ENCODE measurements at places on chromosomes 3 and 15.
A peak's percentile ranks its signal among the peaks of the same experiment; 100 is the strongest.

DNA sequence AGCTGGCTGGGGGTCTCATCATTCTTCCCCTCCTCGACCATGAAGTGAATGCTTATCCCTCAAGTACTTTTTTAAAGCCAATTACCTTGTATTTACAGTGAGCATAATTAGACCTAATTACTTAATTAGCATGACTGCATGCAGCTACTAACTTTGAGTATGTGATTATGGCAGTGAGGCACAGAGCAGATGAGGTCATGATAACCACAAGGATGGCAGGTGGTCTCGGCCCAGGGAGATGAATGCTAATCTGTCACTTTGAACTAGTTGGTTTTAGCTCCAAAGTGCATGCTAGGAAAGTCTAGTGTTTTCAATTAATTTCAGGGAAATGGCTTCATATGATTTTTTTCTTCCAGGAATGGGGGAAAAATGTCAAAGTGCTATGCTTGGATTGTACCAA, 233.8 kb downstream of the NTRK3 start:
- DNase-seq: no peak

DNA sequence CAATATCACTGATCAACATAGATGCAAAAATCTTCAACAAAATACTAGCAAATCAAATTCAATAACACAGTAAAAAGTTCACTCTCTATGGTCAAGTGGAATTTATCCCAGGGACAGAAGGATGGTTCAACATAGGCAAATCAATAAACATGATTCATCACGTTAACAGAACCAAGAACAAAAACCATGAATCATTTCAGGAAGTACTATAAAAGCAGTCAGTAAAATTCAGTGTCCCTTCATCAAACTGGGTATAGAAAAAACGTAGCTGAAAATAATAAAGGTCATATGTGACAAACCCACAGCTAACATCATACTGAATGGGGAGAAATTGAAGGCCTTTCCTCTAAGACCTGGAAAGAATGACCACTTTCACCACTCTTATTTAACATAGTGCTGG, 172.1 kb downstream of the POLR2M start:
- DNase-seq: no peak

DNA sequence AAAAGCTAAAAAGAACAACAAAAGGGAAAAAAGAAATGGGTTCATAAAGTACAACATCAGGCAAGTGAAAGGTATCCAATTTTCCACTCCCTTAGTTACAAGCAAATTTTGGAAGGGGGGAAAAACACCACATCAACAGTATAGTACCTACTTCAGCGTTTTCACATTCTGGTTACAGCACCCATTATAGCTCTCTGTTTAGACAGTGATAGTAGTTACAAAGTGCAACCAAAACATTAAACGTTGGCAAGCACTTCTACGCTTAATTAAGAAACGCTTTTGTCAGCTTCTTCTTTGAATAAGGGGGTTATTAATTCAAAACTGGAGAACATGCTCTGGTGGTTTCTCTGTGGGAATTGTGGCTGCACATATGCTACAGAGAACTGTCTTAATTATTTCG, 180.2 kb downstream of the VPS13C start:
- DNase-seq: no peak

DNA sequence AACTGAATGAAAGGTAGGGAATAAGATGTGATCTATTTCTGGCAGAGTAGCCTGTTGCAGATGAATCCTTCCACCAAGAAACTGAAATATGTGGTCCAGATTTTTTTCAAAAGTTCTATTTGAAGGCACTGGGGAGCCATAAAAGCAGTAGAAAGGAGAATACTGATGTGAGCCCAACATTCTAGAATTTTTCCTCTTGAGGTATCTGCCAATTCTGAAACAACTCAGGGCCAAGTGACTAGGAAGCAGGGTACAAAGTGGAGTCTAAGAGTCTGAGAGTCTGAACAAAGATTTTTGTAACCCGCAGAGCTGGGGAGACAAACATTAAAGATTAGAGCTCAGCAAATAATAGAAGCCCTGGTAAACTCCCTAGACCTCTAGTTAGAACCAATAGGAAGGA, 58.3 kb upstream of the SLCO3A1 start:
- no peak for DNase-seq

DNA sequence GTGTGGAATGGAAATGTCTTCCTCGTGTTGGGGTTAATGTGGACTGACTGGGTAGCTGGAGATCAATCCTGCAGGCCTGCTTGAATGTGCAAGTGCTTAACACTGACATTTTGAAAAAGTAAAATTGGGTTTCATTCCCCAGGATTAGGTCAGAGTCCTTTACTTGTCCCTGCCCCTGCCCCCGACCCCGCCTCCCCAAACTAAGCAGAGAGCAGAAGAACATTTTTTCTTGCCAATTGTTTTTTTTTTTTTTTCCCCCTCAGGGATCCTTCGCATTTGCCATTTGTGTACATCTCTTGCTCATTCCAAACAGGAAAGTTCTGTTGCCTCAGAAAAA, 147.0 kb upstream of the NR2F2 start:
- DNase-seq: no peak

- no peak for DNase-seq
These were observed 170.3 kb upstream of the CGNL1 start for GRCh38 chr15:57205996-57206395.

GRCh38 chr3:147361454-147362420, 44.6 kb downstream of the ZIC4 start:
- DNase-seq: no peak

- no peak for DNase-seq
These were observed 24.3 kb downstream of the SHF start for GRCh38 chr15:45163508-45163856.

DNA sequence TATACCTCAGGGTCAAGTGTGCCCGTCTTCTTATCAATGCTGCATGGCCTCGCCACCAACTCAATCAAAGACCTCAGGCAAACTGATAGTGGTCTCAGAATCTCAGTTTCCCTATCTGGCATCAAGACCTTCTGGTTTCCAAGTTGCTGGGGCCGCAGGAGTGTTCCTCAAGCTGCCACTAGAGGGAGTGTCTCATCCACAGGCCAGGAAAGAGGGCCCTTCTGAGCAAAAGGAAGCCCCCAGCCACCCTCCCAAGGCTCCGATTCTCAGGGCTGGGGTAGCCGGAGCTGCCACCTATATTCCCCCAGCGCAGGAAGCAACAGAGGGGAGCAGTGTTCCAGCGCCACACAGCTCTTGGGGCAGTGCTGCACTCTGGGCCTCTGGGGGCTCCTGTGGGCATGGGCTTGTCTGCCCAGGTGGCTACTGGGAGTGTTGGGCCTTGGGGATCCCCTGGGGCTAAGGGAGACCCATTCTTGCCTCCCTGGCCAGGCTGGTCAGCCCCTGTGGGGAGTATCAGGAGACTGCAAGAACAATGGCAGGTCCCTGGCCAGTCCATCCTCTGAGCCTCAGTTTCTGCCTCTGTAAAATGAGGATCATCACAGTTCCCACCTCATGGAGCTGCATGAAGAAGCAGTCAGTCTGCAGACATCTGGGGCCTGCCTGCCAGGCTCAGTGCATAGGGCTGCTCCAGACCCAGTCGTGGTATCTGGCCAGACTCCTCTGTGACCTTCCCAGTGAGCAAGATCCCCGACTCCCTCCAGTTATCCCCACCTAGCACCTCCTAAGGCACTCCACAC, 23.4 kb upstream of the SEC13 start:
- peak; percentile 16 for DNase-seq

DNA sequence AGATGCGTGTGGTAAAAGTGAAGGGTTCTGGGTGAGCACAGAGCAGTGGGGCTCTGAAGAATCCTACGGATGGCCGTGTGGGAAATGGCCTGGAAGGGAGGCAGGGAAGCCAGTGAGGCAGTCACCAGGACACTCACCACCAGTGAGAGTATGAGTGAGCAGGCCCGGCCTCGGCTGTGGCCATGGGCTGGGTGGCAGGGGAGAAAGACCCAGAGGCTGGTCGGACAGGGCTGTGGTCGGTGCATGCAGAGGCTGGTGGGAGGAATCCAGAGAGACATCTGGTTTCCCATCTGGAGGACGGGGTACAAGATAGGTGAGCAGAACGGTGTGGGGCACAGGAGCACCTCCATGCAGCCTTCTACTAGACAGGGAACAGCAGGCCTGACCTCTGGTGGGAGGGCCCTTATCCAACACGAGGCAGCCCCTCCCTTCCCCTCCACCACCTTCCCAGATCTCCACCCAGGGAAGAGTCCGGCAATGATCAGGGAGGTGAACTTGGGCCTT, 10.1 kb downstream of the PCSK6 start:
- no peak for DNase-seq

DNA sequence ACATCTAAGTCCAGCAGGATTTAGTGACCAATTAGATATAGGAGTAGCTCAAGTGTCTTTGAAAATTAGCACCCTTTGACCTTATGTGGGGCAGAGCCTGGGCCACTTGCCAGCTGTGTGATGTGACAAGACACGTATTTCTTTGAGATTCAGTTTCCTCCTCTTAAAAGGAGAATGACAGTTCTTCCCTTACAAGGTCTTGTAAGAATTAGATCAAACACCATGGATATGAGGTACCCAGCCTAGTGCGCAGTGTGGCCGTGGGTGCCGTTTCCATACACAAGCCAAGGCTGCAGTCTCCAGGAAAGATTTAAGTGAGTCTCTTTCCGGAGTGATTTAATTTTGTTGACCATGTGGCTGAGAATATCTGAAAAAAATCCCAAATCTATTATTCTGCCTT, 46.3 kb downstream of the ARHGAP31 start:
- DNase-seq: no peak

- DNase-seq: no peak
These were observed 77.5 kb downstream of the IGF1R start for GRCh38 chr15:98725874-98726273.

- DNase-seq: no peak
These were observed 190.3 kb downstream of the SATB1 start for GRCh38 chr3:18234717-18235335.

- no peak for DNase-seq
These were observed 38.5 kb downstream of the C3orf62 start for GRCh38 chr3:49238274-49239127.

DNA sequence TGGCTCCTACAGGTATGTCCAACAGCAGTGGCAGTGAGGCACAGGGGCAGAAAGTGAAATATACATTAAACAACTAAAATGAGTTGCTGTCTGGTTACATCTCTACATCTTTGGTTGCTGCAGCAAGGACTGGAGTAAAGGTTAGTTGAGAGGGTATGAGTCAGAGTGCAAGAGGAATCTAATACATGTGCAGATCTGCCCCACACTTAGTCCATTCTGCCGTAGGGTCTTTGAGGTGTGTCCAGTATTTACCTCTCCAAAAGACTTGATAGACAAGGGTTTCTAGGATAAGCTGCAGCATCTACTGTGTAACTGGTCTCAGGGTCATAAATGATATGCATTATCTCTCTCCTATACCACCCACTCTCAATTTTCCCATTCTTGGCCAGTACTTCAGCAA, 6.2 kb upstream of the NEDD4 start:
- no peak for DNase-seq

DNA sequence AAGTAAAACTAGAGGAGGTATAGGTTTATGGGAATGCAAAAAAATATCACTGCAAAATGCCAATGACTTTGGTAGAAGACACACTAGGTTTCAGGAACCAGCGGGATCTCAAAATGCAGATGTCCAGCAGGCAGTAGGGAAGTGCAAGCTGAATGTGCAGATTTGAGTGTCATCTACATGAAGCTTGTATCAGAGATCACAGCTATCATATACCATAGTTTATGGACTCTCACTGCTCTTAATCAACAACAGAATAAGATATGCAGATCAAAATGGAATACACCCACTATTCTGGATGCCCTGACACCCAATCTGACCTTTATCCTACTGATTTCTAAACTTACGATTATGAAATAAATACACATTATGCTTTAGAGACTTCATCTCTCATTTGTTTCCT, 27.7 kb downstream of the TMCC1 start:
- DNase-seq: no peak

DNA sequence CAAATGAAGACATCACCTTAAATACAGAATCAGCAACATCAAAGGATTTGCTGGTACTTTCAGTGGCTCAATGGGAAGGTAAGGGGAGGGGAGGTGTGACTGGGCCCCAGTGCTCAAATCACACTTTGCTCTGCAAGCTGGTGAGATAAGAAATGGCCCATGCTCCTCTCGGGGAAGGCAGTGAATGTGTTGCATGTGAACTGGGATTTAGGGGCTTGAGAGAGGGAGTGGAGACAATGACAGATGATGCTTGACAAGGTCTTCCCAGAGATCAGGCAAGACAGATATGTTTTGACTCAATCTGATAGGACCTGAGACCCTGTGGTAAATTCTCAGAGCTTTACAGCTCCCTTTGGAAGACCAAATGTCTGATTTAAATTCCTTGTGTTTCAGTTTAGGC, 233.0 kb upstream of the PROK2 start:
- no peak for DNase-seq

DNA sequence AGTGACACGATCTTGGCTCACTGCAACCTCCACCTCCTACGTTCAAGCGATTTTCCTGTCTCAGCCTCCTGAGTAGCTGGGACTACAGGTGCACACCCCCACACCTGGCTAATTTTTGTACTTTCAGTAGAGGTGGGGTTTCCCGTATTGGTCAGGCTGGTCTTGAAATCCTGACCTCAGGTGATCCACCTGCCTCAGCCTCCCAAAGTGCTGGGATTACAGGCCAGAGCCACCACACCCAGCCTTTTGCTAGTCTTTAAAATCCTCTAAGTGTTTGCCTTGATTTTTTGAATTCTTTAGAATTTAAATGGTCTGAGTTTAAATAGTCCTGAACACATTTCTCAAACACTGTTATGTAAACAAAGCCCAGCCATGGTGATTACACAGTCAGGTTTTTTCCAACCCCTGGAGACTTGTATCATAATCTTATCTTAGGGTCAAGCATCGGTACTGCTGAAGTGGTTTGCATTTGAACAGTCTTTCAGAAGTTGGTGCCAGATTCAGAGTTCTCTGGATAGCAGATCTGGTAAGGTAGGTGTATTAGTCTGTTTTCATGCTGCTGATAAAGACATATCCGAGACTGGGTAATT, 28.2 kb upstream of the PIAS1 start:
- no peak for DNase-seq

GRCh38 chr3:187783098-187783497, 37.8 kb upstream of the BCL6 start:
- DNase-seq: peak; percentile 85

- no peak for DNase-seq
These were observed 345.1 kb downstream of the FEZF2 start for GRCh38 chr3:62028236-62028635.

DNA sequence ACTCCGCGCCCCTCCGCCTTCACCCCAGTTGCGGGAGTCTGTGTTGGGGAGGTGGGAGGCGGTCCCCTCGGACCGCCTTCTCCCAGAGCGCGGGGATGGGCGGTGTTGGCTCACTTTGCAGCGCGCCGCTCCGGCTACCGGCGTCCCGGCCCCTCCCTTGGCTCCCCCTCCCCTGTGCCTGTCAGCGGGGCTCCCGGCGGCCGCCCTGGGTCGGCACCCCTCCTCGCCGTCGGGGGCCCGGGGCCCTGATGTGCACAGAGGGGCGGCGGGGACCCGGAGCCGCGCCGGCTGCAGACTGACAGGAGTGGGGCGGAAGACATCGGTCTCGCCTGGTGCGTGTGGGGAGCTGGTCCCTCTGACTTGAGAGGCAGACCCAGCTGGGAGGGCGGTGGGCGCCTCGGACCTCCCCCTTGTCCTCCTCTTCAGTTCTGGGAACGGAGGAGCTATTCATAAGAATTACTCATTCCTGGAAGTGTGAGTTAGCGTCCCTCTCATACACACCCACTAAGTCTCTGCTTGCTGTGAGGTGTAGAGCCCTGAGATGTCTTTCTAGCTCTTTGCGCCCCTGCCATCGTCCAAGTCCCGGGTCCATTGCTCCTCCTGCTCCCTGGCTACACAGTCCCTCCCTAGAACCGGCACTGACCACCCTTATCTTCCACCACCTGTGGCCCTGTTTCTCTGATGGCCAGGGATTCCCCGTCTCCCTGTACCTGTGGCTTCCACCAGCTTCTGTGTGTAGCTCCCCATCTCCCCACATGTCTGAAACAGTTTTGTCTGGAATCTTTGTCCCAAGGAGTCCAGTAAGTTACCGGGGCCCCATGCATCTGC, 42.3 kb upstream of the ROPN1 start:
- no peak for DNase-seq
